ENCODE measurements at places on chromosomes 6 and 20.

- DNase-seq: no peak
Measured at GRCh38 chr20:44758247-44759101, 12.8 kb downstream of the KCNK15 start.

- DNase-seq: no peak
Measured at GRCh38 chr6:108877046-108877751, 29.0 kb downstream of the ARMC2 start.

GRCh38 chr6:156557251-156557910, 219.8 kb upstream of the ARID1B start:
- no peak for DNase-seq

DNA sequence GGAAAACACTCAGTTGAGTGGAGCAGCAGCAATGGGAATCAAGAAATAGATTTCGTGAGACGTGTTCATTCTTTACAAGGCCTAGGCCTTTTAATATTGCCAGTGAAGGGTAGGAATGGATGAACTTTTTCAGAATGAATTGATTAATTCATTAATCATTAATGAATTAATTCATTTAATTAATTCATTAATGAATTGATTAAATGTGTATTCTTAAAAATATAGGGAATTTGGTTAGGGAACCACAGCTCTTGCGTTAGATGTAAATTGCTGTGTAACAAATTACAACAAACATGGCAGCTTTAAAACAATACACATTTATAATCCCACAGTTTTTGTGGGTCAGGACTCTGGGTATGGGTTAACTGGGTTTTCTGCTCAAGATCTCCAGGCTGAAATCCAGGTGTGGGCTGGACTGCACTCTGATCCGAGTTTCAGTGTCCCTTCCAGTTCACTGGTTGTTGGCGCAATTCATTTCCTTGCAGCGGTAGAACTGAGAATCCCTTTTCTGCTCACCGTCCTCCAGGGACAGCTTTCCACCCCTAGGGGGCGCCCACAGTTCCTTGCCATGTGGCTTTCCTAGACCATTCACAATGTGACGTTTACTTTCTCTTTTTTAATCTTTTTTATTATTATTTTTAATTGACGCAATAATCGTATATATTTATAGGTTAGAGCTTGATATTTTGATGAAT, 32.8 kb upstream of the BCAS1 start:
- peak; percentile 72 for DNase-seq

DNA sequence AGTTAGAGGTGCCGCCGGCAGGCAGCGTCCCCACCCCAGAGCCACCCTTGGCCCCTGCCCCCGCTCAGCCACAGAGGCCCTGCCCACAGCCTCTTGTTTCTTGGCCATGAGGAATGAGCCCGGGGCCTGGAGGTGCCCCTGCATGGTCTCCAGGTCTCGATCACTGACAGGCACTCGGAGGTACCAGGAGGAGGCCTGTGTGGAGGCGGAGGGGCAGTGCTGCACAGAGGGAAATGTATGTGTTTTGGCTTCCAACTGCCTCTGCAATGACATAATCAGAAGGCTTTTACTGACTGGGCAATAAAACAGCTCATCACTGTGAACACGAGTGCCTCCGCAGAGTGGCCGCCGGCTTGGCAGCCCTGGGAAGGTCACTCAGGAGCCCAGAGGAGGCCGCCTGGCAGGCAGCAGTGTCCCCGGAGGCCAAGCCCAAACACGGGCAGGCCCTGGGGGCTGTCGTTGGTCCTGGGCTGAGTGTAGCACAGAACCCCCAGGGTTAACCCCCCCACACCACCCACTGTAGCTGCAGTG, 61.1 kb upstream of the GATA5 start:
- no peak for DNase-seq

DNA sequence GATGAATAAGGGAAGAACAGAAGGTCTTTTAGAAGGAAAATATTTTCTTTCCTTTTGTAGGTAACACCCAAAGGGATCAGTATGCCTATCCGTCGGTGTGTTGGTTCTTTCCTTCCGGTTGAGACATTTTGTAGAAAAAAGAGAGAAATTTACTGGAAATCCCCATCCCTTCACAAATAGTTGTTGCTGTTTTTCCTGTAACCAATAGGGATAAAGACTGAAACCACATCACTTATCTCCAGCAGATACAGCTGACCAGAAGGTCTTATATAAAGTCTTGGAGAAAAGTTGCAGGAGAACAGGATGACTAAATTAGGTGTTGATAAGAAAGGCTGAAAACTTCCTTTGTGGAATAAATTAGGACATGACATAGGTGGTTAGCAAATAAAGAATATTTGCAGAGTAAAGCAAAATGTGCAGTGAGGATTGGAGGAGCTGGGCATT, 14.8 kb upstream of the HLA-DRB1 start:
- DNase-seq: no peak

GRCh38 chr6:143205585-143205984, 144.9 kb downstream of the AIG1 start:
- no peak for DNase-seq

GRCh38 chr6:82247505-82248272, at the start of gene IBTK:
TSS of gene IBTK (minus strand) at chr6:82247744. CDS start at chr6:82240486, 7,258 bp downstream.
- peak; percentile 88 for DNase-seq

DNA sequence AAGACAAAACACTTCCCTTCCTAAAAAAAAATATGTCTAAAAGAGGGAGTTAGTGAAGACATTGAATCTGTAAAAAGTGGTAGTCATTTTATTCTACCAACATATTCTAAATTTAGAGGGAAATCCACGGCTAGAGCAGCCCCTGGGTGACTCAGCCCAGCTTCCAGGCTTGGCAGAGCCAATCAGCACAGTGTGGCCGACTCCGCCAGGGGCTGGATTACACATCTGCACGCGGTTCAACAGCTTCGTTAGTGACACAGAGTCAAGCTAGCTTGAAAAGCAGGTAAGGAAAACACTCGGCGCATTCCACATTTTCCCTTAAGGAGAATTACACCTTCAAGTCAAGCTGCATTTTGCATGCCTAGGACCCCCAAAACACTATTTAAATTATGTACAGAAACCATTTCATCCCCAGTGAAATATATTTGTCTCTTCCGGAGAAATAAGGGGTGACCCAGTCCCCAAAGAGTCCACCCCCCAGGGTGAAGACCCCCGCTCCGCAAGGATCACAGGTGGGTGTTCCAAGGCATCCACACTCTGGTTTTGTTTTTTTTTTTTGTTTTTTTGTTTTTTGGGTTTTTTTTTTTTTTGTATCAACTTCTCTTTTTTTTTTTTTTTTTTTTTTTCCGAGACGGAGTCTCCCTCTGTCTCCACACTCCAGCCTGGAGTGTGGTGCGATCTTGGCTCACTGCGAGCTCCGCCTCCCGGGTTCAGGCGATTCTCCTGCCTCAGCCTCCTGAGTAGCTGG, 58.4 kb upstream of the ARID1B start:
- DNase-seq: no peak

DNA sequence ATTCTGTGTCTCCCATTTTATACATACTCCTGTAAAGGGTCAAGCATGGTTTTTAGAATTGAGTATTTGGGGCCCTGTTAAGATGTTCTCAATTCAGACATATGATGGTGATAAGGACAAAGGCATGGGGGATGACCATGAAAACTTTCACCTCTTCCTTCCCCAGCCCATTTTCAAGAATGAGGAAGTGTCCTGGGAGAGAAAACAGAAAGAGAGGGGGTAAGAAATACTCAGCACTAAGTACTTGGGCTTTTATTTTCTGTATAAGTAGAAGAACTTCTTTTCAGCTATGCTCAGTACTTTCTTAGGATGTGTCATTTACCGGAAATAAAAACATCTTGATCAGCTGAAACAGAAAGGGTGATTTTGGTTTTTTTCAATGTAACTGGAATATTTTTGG, 10.9 kb upstream of the MBOAT1 start:
- DNase-seq: no peak

GRCh38 chr6:55957961-55958422, 82.6 kb upstream of the BMP5 start:
- no peak for DNase-seq

GRCh38 chr6:83308833-83309232, 115.7 kb downstream of the RWDD2A start:
- no peak for DNase-seq

Measured in activated T-cell treated with anti-CD3 and anti-CD28 coated beads for 24 hours (primary cell).